Endothelial cell of umbilical vein (primary cell): ENCODE measurements at places on chromosomes 12 and 14. TPM values are rescaled to one million over a fixed set of nuclear protein-coding genes. Genes with fewer than 3 reads are reported as not detected.
A peak's percentile ranks its signal among the peaks of the same experiment; 100 is the strongest.

DNA sequence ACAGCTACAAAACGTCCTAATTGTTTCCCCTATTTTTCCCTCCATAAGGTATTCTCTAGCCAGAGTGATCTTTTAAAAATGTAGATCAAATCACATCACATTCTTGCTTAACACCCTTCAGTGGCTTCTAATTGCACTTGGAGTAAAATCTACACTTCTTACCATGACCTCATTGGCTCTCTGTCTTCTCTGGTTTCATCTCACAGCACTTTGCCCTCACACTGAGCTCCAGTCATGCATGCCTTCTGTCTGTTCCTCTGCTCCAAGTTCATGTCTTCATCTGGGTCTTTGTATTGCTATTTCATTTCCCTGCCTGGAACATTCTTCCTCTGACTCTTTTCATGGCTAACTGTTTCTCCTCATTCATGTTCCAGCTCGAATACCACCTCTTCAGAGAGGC is 220.4 kb upstream of the GARIN6 start:
- no peaks in the 10 kb centered on the region for H3K27me3 ChIP-seq
- no peak for DNase-seq
- H3K36me3 ChIP-seq, result no peaks in the 10 kb centered on the region
- no peak overlapping the region for H3K27ac ChIP-seq

- H3K36me3 ChIP-seq, result no peaks in the 10 kb centered on the region
- no peak overlapping the region for H3K27ac ChIP-seq
- DNase-seq, result no peak
- no peaks in the 10 kb centered on the region for H3K4me1 ChIP-seq
- no peaks in the 10 kb centered on the region for H3K27me3 ChIP-seq
Measured at GRCh38 chr12:119803381-119803791, 73.7 kb downstream of the CIT start.

DNA sequence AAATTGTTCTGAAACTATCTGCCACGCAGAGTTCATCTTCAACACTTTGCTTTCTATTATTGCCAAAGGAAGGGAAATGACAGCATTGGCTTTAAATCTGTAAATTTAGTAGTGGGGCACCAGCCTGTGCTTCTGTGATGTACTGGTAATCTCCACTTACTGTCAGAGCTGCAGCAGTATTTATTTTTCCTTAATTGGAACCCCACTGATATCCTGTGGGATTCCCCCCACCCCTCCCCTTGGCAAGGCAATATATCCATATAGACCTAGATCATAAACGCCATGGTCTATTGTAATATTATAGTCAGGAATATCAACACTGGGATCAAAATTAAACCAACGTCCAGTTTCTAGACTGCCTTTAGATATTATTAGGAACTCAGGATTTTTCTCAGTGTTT is 96.7 kb downstream of the RMST start:
- no peak overlapping the region for H3K27ac ChIP-seq
- H3K36me3 ChIP-seq, result no peaks in the 10 kb centered on the region
- no peak for DNase-seq
- no peaks in the 10 kb centered on the region for H3K27me3 ChIP-seq
- no peak overlapping the region for H3K4me3 ChIP-seq
- peaks cover 9% of the 10 kb centered on the region for H3K4me1 ChIP-seq

GRCh38 chr14:23299986-23300686 is 2.5 kb downstream of the PPP1R3E start:
- no peaks in the 10 kb centered on the region for H3K27me3 ChIP-seq
- H3K4me1 ChIP-seq, result peaks cover 11% of the 10 kb centered on the region
- no peak for DNase-seq
- H3K36me3 ChIP-seq, result no peaks in the 10 kb centered on the region

GRCh38 chr12:88571543-88571942 is 8.7 kb downstream of the KITLG start:
- no peaks in the 10 kb centered on the region for H3K36me3 ChIP-seq
- H3K27me3 ChIP-seq, result no peaks in the 10 kb centered on the region
- H3K4me1 ChIP-seq, result no peaks in the 10 kb centered on the region
- no peak overlapping the region for H3K4me3 ChIP-seq

DNA sequence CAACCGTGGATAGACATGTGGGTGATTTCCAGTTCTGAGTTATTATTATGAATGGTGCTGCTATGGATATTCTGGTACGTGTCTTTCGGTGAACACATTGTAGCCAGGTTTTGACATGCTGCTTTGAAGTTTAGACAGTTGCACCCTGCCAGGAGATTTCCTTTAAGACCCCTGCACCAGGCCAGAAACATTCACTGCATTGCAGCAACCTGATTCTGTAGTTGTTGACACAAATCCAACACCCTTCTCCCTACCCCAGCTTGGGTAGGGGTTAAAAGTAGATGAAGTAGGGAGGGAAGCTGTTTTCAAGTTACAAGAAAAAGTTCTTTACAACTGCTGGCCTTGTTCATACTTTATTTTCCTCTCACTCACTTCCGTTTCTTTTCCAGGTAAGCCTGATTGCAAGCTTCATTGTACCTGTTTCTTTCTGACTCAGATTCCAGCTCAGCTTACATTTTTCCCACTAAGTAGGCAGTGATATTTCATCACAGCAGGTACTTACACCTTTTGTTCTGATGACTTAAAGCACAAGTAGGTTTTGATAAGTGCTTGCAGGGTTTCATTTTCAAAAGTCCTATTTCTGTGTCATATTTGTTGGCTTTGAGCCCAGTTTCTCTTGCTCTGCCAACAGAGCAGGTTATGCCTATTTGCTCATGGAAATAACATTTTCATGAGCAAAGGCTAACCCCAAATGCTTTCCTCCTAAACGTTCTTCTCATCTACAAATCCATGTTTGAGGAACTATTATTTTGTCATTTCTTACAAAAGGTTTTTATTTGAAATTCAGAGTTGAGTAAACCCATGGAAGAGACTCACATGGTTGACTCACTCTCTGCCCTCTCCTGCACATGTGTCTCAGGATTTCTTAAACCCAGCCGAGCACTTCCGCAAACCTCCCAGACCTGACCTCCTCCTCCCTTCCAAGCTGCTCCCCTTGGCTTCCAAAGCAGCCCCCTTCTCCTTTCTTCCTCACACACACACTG is 12.1 kb upstream of the LTA4H start:
- DNase-seq, result peak; percentile 83
- no peaks in the 10 kb centered on the region for H3K36me3 ChIP-seq
- H3K4me3 ChIP-seq, result no peak overlapping the region
- no peak overlapping the region for H3K27ac ChIP-seq
- no peaks in the 10 kb centered on the region for H3K27me3 ChIP-seq

GRCh38 chr14:74474376-74474775 is 18.7 kb downstream of the NPC2 start:
- H3K36me3 ChIP-seq, result no peaks in the 10 kb centered on the region
- no peak overlapping the region for H3K27ac ChIP-seq
- H3K4me1 ChIP-seq, result peaks cover 5% of the 10 kb centered on the region
- no peaks in the 10 kb centered on the region for H3K27me3 ChIP-seq

Gene HOXC9
- polyA plus RNA-seq, result 0.54 and 0.58 TPM in 2 replicates

GRCh38 chr12:118377884-118378470 is 1.6 kb downstream of the SUDS3 start:
- peaks cover 15% of the 10 kb centered on the region for H3K36me3 ChIP-seq
- peak; percentile 69 for DNase-seq
- no peak overlapping the region for H3K27ac ChIP-seq
- peak overlapping the region; percentile 80 for H3K4me3 ChIP-seq

DNA sequence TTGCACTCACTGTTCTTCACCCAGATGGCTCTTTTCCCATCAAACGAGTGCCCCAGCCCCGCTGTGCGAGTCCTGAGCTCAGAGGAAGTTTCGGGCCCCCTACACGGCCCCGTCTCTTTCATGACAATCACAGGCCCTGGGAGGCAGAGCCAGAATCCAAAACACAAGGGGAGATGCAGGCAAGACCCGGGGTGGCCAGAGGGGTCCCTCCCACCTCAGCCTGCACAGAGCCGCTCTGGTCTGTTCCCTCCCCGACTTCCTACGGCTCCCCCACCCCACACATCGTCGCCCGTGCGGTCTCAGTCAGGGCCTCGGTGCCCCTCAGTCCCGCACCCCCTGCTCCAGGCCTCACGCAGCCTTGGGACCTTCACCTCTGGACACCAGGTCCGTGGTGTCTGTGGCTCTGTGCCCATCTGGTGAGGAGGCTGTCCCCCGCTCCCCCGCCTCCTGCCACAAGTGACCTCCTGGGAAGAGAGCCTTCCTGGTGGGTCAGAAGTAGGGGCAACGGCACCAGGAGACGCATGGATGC is 8.9 kb downstream of the GPR132 start:
- H3K4me1 ChIP-seq, result peaks cover 18% of the 10 kb centered on the region
- no peak for DNase-seq
- no peaks in the 10 kb centered on the region for H3K36me3 ChIP-seq
- H3K27me3 ChIP-seq, result no peaks in the 10 kb centered on the region
- no peak overlapping the region for H3K4me3 ChIP-seq

Gene SCNN1A
- polyA plus RNA-seq, result 0.12 and 0.14 TPM in 2 replicates

DNA sequence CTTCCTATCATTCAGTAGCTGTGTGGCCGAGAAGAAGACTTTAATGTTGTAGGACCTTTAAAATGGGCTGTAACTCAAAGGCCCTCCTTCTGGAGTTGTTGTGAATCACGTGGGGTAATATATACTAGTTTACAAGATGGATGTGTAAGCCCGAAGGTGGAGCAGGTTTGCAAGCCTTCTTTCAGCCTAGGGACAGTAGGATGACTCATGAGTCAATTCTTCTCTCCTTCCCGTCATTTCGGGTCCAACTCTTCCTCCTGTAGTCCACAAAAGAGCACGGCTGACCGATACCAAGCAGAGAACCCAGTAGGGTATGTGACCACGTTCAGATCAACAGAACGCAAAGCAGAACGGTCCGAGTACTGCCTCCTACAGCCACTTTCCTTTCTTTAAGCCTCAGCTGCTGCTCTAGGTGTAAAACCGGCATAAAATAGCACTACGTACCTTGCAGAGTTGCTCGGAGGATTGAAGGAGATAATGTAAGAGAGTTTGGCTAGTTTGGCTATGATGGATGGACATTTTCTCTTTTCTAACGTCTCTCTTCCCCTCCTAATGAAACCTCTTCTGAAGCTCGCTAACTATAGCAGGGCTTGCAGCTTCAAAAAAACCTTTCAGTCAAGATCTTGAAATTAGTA is 1.3 kb upstream of the RASSF3 start:
- H3K4me1 ChIP-seq, result peaks cover 23% of the 10 kb centered on the region
- no peaks in the 10 kb centered on the region for H3K27me3 ChIP-seq
- DNase-seq, result peak; percentile 80
- peak overlapping the region; percentile 85 for H3K4me3 ChIP-seq

DNA sequence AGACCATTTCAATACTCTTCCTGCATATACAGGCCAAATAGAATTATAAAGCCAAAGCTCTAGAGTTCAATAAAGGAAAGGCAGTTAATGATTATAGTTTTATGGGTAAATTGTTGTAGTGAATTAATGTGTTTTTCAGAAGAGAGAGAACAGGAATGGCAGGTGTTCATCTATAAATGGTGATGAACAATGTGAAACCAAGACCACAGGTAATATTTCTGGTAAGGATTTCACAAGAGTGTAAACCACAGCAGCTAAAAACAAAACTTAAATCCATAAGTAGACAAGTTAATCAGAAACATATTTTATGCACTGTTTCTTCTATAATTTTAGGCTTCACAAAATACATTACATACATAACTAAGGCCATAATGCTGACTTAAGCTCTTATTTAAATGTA is 204.4 kb downstream of the SYT1 start:
- H3K27ac ChIP-seq, result no peak overlapping the region
- no peak overlapping the region for H3K4me3 ChIP-seq
- no peak for DNase-seq
- H3K4me1 ChIP-seq, result peaks cover under 1% of the 10 kb centered on the region

- no peak overlapping the region for H3K4me3 ChIP-seq
- no peak overlapping the region for H3K27ac ChIP-seq
Measured at GRCh38 chr12:123726244-123726643, 14.1 kb downstream of the ATP6V0A2 start.

DNA sequence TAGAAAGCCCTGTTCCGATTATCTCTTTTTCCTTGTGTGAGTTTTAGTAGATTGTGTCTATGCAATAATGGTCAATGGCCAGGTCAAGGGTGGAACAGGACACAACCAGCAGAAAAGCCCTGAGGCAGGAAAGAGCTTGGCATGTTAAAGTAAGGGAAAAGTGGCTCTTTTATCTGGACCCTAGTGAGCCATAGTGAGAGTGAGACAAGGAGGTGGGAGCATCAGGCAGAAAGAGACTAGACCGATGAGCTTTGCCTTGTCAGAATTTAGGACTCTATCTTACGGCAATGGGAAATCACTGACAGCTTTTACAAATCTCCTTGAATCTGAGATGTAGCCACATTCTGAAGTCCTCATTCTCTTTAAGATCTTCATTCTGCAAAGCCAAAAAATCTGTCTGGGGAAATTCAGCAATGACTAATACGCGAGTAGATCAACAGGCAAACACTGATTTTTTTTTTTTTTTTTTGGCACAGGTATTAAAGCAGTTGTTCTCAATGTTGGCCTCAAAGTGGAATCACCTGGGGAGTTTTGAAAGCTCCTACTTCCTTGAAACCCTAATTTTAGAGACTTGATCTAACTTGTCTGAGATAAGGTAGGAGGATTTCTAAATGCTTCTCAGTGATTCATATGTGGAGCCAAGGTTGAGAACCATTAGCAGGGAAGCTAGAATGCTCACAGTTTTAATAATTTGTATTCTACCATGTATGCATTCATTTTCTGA is 33.9 kb downstream of the TMEM19 start:
- H3K4me1 ChIP-seq, result no peaks in the 10 kb centered on the region
- no peak for DNase-seq
- no peaks in the 10 kb centered on the region for H3K36me3 ChIP-seq
- no peak overlapping the region for H3K4me3 ChIP-seq

DNA sequence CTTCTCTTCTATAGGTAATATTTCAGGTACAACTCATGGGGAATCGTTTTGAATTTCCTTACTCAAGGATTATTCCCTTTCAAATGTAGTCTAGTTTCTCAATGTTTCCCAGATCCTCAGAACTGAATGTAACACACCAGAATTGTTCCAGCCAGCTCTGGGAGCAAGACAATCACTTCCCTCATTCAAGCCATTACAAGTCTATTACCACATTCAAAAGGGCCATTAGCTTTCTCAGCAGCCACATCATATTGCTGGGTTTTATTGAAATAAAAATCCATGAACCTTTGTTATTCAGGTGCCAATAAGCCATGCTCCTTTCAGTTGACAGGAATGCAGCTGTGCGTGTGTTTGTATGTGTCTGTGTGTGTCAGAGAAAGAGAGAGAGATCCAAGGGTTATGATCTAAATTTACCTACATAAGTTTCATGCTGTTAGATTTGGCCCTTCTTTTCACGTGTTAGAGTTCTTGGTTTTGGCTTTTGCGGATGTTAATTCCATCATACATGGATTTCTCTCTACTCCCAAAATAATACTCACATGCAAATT is 357.7 kb downstream of the BCAT1 start:
- H3K27ac ChIP-seq, result no peak overlapping the region
- no peaks in the 10 kb centered on the region for H3K36me3 ChIP-seq
- no peaks in the 10 kb centered on the region for H3K4me1 ChIP-seq
- H3K27me3 ChIP-seq, result peaks cover 12% of the 10 kb centered on the region

Gene ATL1
- 1.1 and 1.4 TPM in 2 replicates for polyA plus RNA-seq

Gene NTN4
- polyA plus RNA-seq, result 317 and 352 TPM in 2 replicates

- no peaks in the 10 kb centered on the region for H3K36me3 ChIP-seq
- peak overlapping the region; percentile 54 for H3K27ac ChIP-seq
Measured at GRCh38 chr12:62862259-62862881, 72.6 kb downstream of the PPM1H start.

DNA sequence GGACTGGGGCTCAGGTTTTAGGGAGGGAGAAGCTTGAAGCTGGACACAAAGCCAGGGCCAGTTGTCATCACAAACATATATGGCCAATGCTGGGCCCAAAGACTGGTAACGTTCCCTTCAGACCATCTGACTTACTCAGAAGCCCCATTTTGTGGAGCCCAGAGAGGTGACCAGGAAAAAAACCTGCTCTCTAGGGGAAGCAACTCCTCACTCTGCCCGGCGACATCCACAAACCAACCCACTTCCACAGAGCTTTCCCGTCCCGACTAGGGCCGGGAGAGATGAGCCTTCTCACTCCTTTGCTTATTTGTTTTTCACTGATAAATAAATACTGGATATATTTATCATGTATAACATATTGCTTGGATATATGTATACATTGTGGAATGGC is 180.9 kb upstream of the RTL1 start:
- no peaks in the 10 kb centered on the region for H3K4me1 ChIP-seq
- H3K27ac ChIP-seq, result no peak overlapping the region
- no peak for DNase-seq
- H3K4me3 ChIP-seq, result no peak overlapping the region
